Activated CD4-positive, CD25-positive, alpha-beta regulatory T cell treated with anti-CD3 and anti-CD28 coated beads, Interleukin-2, amount 50 U/mL, for 72 hours (primary cell): ENCODE measurements at places on chromosomes 16 and 17.
A peak's percentile ranks its signal among the peaks of the same experiment; 100 is the strongest.

DNA sequence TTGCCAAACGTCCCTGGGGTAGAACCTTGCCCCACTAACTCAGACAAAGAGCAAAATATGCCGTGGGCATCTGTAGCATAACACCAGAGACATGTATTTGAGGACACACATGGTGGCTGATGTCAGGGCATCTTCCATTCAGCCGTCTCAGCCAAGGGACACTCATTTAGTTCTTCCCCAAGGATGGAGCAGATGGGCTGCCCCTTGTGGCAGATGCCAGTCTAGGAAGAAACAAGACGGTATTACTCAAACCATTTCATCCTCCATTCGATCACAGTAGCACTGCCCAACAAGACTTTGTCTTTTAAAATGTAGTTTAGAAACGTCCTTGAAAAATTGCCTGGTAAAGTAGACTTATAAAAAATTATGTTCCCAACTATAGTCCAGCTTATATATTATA lies 937.6 kb upstream of the EEF2KMT start:
- no peak for DNase-seq

- DNase-seq: no peak
These were observed 265.2 kb downstream of the XYLT1 start for GRCh38 chr16:17205279-17206211.

DNA sequence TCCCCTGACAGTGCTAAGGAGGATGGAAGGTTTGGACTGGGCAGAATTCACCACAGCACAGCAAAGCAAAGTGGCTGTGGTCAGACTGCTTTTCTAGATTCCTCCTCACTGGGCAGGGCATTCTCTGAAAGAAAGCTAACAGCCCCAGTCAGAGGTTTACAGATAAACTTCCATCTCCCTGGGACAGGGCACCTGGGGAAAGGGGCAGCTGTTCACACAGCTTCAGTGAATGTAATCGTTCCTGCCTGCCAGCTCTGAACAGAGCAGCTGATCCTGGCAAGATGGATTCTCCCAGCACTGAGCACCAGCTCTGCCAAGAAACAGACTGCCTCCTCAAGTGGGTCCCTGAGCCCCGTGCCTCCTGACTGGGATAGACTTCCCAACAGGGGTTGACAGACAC lies 42.4 kb upstream of the KIF2B start:
- DNase-seq: no peak

- no peak for DNase-seq
These were observed 53.4 kb downstream of the RGS9 start for GRCh38 chr17:65190467-65191097.

DNA sequence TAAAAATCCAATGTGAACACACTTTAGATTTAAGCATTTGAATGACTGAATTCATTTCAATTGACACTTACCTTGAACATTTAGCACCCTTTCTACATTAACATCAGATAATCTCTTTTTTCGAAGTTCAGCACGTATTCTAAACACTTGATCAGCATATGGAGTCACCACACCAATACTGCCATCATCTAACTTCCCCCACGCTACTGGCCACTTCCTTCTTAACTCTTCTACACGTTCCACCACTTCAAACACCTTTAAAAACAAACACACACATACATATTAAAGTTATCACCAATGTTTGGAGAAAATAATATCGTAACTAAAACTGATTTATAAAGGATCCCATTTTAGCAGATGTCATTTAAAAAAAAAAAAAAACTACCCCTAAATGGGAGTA lies 93.5 kb downstream of the CACNG1 start:
- DNase-seq: no peak

- no peak for DNase-seq
These were observed 237.1 kb downstream of the NTN1 start for GRCh38 chr17:9258115-9259015.

GRCh38 chr16:73610160-73610559 lies 562.2 kb upstream of the ZFHX3 start:
- DNase-seq: no peak

GRCh38 chr17:70286391-70286790 lies 117.1 kb downstream of the KCNJ2 start:
- no peak for DNase-seq

DNA sequence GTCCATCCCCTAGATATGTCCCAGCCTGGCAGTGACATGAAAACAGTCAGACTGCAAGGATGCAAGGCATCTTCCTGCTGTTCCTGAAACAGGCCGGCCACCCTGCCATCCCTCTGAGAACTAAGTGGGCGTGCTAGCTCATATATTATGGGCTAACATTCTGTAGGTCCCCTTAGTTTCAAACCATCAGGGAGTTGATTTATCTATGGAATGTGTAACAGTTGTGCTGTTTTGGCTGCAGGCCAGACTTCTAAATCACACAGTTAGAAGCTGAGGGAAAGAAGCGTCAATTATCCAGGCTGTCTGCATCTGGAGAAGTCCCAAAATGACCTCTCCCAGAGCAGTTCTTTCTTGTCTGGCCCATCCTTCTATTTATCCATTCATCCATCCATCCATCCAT lies 102.7 kb upstream of the DNAH9 start:
- no peak for DNase-seq

DNA sequence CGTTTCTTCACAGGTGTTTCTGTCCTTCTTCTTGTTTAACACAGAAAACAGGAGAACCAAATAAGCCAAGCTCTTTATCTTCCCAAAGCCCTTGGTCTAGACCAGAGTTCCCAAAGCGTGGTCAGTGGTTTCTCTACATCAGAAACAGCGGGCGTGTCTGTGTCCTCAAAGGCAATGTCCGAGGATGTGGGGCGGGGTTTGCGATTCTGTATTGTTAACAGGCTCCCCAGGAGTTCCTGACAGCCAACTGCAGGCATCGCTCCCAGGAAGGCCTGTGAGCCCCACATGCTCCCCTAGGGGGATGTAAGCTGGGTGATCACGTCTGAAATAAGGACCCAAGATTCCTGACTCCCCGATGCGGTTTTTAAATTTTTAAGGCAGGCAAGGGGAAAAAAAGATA lies 28.4 kb upstream of the SLC25A19 start:
- DNase-seq: no peak

GRCh38 chr17:74088285-74088933 lies 115.1 kb upstream of the RPL38 start:
- no peak for DNase-seq

- no peak for DNase-seq
These were observed 13.5 kb downstream of the SARM1 start for GRCh38 chr17:28385037-28385400.

- DNase-seq: no peak
These were observed 26.2 kb downstream of the C16orf78 start for GRCh38 chr16:49399594-49400364.

DNA sequence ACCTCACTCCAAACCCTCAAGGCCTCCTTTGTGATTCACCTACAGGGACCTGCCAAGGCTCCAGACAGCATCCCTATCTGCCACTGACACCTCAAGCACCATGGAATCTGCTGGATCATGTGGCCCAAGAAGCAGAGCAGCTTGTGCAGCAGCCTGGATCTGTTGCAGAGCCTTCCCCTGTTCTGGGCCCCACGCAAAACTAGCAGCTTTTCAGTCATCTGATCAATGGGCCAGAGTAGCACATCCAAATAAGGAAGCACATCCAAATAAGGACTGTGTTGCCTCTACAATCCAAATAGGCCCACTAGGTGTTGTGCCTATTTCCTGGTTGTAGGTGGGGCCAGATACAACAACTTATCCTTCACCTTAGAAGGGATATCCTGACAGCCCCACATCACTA lies 97.1 kb upstream of the GNAO1 start:
- DNase-seq: no peak

- DNase-seq: no peak
These were observed 269.8 kb upstream of the MYOCD start for GRCh38 chr17:12395733-12396354.

DNA sequence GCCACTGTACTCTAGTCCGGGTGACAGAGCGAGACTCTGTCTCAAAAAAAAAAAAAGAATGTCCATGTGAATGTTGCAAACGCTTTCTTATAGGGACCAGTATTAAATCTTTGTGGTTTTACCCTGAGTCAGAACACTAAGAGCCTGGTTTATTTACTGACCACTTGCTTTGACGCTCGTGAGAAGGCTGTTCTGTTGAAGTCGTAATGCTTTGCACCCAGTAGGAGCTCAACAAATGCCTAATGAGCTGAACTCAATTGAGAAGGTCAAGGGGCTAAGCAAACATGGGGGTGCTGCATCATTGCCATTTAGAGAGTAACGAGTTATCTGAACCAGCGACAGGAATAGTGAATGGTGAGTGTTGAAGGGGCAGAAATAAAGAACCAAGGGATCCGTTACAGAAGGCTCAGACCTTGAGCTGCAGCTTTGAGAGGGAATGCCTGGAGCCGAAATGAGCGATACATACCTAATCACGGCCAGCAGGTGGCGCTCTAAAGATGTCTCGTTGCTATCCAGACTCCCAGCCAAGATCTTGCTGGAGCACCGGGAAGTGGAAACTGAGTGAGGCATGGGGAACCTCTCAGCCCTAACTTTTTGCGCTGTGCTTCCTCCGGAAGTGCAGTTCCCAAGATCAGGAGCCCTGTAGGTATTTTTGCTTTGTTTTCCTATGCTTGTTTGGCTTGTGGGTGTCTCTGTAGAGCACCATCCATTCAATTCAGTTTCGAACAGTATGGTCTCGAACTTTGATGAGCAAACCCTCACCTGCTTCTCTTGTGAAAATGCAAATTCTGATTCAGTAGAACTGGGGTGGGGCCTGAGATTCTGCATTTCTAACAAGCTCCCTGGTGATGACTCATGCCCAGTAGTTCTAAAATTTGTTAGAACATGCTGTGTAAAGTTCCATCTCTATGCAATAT lies 12.6 kb upstream of the RNF222 start:
- DNase-seq: peak; percentile 82

DNA sequence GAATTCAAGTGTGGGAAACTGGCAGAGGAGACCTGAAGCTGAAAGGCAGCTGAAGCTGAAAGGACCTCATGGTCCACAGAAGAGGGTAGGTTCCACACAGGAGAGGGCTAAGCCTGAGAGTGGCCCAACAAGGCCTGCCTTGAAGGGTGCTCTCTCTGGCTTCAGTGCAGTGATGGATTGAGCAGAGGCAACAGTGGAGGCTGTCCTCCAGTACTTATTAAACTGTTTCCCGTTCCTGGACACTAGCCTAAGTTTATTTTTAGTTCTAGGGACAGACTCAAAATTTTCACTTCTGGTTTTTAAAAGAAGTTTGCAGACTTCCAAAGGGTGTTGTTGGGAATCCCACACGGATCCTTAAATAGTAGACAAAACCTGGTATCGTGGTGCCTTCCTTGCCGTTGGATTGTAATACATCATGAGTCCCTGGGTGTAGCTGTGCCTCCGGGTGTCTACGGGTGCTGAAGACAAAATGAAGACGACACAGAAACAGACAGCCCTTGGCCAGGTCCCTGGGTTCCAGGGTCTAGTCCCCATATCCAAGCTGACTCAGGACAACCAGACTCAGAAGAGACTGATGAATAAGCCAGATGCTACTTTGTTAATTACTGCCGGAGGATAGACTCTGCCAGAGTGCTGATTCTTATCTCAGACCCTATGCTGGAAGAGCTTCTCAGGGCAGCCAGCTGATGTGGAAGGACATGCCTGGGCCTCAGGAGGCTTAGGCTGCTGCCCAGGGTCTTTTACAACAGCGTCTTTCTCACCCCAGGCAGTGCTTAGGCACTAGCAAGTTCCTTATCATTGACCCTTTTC lies 7.1 kb upstream of the CMTM4 start:
- DNase-seq: no peak

GRCh38 chr16:13359835-13360234 lies 458.4 kb downstream of the SHISA9 start:
- no peak for DNase-seq

- no peak for DNase-seq
These were observed 36.7 kb upstream of the ABR start for GRCh38 chr17:1216217-1217088.

- no peak for DNase-seq
These were observed 436.5 kb downstream of the HAPSTR1 start for GRCh38 chr16:9527976-9528375.

DNA sequence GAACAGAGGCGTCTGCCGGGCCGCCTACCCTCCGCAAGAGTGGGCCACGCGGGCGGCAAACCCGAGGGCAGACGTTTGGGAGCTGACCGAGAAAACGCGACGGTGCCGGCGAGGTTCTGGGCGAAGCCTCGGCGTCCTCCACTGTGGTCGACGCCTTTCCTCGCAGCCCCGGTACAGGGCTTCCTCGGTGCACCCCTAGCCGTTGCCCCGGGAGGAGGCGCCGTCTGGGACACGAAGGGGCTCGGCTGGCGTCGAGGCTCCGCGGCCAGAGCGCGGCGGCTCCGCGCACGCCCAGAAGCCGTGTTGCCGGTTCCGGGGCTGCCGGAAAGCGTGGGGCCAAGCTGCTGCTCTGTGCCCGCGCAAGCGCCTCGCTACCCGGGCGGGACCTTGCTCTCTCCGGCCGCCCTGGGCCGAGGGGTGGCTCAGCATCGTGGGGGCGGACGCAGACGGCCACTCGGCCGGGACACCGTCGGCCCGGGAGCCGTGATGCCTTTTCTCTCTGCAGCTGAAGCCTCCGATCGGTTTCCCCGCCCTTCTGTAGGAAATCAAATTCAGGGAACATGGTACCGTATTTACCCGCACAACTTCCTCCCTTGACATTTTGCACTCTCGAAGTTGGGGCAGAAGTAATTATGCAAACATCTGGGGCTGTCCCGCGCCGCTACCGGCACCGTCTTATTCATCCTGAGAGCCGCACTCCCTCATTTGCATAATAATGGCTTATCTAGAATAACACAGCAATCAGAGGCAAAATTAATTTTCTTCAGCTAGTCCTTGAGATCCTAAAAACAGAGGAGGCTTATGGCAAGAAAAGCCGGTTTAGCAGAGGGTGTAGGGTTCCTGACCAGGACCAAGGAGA lies 7.3 kb upstream of the CBX8 start:
- peak; percentile 74 for DNase-seq

GRCh38 chr16:88651276-88651988 lies 579 bp upstream of the CYBA start:
- DNase-seq: peak; percentile 75

DNA sequence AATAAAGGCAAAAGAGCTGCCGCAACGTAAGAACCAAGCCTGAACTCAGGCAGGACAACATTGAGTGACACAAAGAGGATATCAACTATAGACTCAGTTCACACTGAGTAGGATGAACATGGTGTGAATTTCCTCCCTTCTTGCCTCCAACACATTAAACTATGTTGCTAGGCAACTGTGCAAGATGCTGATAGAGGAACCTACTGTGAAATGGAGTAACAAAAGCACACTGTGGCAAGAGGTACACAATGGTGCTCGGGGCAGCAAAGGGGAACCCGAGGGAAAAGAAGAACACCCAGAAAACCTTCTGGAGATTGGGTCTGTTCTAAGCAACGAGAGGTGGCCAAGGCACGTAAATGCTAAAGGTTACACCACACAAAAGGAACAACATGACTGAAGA lies 34.1 kb downstream of the GRB2 start:
- no peak for DNase-seq

GRCh38 chr16:4190712-4191333 lies 51.1 kb downstream of the SRL start:
- no peak for DNase-seq

- DNase-seq: no peak
These were observed 26.8 kb downstream of the GAS7 start for GRCh38 chr17:10171581-10171981.
